ENCODE measurements at places on chromosomes 2 and 18. TPM values are rescaled to one million over a fixed set of nuclear protein-coding genes. Genes with fewer than 3 reads are reported as not detected.
A peak's percentile ranks its signal among the peaks of the same experiment; 100 is the strongest.

SAG gene
- total RNA-seq = not detected

DNA sequence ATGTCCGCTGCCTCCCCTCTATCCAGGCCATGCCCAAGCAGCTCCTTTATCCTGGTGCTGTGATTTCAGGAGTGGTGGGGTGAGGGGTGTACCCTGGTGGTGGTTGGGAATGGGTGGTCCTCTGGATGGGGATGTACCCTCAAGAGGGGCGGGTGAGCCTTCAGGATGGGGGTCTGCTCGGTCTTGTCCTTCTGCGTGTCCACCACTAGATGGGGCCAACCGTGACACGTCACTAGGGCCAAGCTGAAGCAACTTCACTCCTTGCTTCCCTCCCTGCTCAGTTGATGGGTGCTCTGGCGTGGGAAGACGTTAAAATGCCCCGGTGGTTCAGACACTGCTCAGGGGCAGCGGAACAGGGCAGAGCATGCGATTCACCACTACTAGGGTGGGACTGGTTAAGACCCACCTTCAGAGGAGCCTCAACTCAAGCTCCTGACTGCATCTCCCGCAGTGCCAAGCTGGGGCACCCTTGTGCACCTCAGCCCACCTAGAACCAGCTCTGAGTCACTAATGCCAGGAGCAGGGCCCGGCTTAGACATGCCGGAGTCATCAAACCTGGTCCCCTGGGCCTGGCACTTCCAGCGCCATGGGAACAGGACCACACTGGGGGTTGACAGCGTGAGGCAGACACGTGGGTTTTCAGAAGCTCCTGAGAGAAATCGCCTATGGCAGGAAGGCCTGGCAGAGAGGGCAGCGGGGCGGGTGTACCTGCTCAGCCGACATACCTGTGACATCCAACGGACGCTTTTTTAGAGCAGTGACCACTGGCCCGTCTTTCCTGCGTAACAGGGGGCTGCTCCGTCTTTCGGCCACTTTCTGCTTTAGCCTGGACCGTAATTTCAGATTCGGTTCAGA, 256.7 kb downstream of the HDAC4 start:
- DNase-seq = peak; percentile 25

TWIST2 gene
- 5.8 TPM for total RNA-seq

TLX2 gene
- total RNA-seq = 3.4 TPM

SERPINB12 gene
- total RNA-seq = not detected

GRCh38 chr2:17958466-17959092, 80.1 kb downstream of the KCNS3 start:
- no peak for DNase-seq

RAX gene
- total RNA-seq = not detected

- peak; percentile 68 for DNase-seq
Measured at GRCh38 chr2:238513346-238513745, 86.6 kb downstream of the ASB1 start.

DNA sequence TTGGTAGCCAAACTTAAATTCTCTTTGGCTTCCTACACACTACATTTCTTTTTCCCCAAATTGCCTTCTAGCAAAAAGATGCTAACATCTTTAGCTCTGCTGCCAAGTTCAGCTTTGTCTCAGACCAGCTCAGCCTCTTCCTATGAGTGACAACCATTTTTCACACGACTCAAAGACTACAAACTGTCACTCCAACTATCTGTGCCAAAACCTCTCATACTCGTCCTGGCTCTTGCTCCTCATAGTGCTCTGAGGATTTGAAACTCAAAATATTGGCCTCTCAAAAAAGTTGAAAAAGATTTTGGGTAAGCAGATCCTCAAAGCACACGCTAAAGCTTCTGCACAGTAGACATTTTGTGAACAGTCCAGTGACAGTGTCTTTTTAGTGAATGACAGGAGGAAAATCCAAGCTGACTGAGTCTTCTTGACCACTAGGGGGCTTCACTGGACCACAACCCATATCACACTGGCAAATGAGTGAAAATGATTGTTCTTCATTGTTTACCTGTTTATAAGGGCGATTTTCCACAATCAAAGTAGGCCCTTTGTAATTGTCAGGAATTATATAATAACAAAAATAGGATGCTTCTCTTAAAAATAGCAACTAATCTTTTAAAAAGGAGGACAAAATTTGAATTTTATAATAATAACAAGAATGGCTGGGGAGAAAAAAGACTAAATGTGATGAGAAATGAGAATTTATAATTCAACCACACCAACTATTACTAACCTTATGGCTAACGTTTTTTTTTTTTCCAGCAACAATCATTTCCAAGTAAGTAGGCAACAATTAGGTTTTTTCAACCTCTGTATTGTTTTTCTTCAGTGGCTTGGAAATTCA, 85.5 kb upstream of the PGAP1 start:
- DNase-seq = peak; percentile 70

DNA sequence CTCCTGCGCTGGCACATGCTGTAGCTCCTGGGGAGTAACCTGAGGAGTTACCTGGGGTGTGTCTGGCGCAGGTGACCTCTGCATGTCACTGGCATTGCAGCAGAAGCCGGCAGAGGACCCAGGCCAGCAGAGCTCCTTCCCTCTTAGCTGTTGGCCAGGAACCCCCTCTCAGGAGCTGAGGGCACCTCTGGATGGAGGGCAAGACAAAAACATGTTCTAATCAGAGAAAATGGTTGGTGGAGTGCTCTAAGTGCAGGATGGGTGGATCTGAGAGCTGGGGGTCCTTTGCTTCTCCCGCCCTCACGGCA, 44.9 kb upstream of the SNTG2 start:
- DNase-seq = no peak

DNA sequence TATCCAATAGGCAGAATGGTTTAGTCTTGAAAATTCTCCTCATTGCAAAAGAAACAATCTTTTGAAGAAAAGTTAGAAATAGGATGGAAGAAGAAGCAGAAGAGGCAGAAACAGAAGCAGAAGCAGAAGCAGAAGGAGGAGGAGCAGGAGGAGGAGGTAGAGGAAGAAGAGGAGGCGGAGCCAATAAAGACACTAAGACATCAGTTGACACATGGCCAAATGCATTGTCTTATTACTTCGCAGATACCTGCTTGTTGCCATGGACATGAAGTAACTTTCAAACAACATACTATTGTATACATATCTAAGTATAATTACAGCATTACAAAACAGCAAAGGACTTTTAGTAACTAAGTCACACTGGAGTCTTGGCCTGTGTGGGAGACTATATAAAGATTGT, 606.3 kb downstream of the METTL4 start:
- no peak for DNase-seq

- no peak for DNase-seq
Measured at GRCh38 chr2:70984576-70985282, 6.3 kb downstream of the ANKRD53 start.

DNA sequence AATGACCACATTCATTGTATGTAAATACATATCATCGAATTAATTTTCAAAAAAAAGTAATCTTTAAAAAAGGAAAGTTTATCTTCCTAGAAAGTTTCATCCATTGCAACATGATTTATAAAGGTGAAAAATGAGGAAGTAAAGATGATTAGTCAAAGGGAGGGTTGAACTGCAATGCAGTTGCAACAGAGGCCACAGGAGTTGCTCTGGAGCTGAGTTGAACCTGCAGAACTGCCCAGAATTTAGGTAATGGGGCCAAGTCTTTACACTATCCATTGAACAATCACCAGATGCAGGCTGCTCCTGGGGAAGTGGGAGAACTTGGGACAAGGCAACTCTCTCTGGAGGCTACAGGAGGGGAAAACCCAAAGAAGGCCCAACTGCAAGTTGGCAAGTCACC, 390.7 kb downstream of the METTL4 start:
- DNase-seq = no peak

DPP4 gene
- total RNA-seq = 23.3 TPM

GRCh38 chr2:64943387-64944150, 45.6 kb upstream of the SLC1A4 start:
- peak; percentile 65 for DNase-seq

SIX2 gene
- total RNA-seq = 27.9 TPM

CDH19 gene
- 0.11 TPM for total RNA-seq

CAPN14 gene
- not detected for total RNA-seq

GRCh38 chr18:23356424-23356823, 96.7 kb upstream of the RIOK3 start:
- no peak for DNase-seq

DNA sequence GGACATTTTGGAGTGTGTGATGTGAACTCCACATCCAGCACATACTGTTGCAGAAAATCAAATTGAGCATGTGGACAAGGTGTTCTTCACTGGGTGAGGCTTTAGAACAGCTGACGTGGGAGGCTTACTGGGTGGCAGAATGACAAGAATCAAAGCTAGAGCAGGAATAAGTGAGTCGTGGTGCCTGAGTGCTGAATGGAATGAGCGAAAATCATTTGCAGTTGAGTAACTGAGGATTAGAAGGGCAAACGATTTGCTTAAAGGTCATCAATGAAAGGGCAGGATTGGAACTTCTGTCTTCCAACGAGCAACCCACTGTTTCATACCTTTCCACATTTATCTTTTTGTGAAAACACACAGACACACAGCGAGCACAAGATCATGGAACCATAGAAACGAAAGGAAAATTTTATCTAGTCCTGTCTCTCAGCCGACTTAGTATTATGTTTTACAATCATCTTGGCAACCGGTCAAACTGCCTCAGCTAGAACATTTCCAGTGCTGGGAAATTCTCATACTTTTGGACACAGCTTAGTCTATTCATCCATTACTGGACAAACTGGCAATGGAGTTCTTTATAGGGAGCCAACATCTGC, 7.2 kb upstream of the DAW1 start:
- no peak for DNase-seq

PSTPIP2 gene
- total RNA-seq = 0.11 TPM

DNA sequence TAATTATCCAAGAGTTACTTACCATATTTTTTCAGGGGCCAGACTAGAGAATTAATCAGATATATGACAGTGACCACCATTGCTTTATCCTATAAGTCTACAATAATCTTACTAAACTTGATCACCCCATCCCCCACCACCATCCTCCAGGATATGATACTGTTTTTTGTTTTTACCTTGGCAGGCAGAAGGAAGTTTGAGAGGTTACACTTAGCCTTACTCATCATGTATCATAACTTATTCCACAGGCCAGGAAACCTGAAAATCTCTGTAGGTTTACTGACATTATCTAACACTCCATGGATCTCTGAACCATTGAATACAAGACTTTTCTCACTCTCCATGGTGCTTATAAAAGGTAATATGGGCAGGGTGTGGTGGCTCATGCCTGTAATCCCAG, 602.7 kb downstream of the KCNJ3 start:
- peak; percentile 52 for DNase-seq

DNA sequence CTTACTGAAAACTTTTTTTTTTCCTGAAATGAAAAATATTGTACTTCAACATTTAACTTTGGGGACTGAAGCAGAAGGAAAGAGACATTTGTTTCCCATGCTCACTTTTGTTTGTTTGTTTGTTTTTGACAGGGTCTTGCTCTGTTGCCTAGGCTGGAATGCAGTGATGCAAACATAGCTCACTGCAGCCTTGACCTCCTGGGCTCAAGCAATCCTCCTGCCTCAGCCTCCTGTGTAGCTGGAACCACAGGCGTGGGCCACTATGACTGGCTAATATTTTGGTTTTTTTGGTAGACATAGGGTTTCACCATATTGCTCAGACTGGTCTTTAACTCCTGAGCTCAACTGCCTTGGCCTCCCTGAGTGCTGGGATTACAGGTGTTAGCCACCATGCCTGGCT, 70.9 kb upstream of the SPTBN1 start:
- DNase-seq = no peak

AQP12B gene
- not detected for total RNA-seq

- DNase-seq = no peak
Measured at GRCh38 chr18:46621111-46621766, 35.8 kb downstream of the LOXHD1 start.

DNA sequence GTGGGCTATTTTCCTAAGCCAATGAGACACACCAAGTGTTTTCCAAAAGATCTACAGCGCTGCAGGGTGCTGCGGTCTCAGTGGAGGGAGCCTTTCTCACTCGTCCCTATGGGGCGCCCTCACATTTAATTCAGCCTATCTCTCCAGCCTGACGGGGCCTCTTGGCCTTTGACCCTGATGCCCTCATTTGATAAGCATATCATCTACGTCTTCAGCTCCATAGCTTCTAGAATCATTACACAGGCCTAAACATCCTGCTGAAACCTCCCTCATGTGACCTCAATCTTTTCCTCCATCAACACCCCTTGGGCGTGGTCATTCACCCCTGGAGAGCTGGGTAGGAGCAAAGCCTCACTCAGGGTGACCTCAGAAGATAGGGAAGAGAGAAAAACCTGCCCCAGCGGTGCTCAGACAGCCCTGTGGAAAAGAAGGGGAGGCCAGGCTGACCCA, 57.4 kb downstream of the CYP26B1 start:
- DNase-seq = no peak

- DNase-seq = peak; percentile 18
Measured at GRCh38 chr18:71598374-71598773, 945.8 kb downstream of the CBLN2 start.

GRCh38 chr2:226190479-226191252, 609.0 kb downstream of the IRS1 start:
- DNase-seq = peak; percentile 25

GRCh38 chr2:120972286-120972685, 236.6 kb downstream of the GLI2 start:
- no peak for DNase-seq

FAHD2A gene
- total RNA-seq = 20.5 TPM

DNA sequence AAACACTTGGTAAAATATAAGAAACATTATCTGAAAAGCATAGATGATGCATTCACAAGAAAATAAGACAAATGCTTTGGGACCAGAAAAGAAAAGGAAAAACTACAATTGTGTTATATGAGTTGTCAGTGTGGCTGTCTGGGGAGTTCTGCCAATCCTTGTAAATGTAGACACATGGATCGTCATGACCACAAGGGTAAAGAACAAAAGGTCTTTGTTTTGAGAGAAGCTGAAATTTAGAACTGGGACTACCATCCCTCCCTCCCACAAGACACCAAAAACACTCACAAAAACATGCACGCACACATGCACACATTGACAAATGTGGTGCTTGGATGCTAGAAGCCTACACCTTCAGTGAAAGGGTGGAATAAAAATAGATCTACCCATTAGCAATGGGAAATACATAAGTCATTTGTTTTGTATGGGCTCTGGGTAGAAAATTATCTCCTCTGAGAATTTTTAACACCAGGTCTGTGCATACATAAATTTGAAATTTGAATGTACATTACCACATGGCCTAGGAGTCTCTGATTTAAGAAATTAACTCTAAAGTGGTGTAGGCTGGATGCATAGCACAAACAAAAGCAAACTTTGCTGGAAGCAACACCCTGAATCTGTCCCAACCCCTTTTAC, 266.2 kb upstream of the SLC39A10 start:
- DNase-seq = peak; percentile 32

GRCh38 chr2:42964439-42965083, 172.2 kb upstream of the HAAO start:
- DNase-seq = peak; percentile 78

RSAD2 gene
- 2.1 TPM for total RNA-seq

GRCh38 chr2:80748592-80748991, 444.0 kb upstream of the LRRTM1 start:
- no peak for DNase-seq

- no peak for DNase-seq
Measured at GRCh38 chr2:147662221-147662620, 182.6 kb upstream of the ACVR2A start.

RMND5A gene
- total RNA-seq = 23.4 TPM

GRCh38 chr2:107817378-107817777, 9.3 kb upstream of the RGPD4 start:
- DNase-seq = no peak
